Aorta (tissue), 5 donors: ENCODE measurements at places on chromosomes 16 and 17. TPM values are rescaled to one million over a fixed set of nuclear protein-coding genes. Genes with fewer than 3 reads are reported as not detected.

The KCNG4 gene
- 0.13 TPM for polyA plus RNA-seq

The PRSS27 gene
- 1.4 TPM for polyA plus RNA-seq

The IFI35 gene
- 45.2 TPM for polyA plus RNA-seq

The HBA2 gene
- polyA plus RNA-seq: 35.8 TPM
